ENCODE measurements at places on chromosomes 5 and 9.

GRCh38 chr5:172635038-172635437 is 6.0 kb upstream of the NEURL1B start:
- DNase-seq: no peak

DNA sequence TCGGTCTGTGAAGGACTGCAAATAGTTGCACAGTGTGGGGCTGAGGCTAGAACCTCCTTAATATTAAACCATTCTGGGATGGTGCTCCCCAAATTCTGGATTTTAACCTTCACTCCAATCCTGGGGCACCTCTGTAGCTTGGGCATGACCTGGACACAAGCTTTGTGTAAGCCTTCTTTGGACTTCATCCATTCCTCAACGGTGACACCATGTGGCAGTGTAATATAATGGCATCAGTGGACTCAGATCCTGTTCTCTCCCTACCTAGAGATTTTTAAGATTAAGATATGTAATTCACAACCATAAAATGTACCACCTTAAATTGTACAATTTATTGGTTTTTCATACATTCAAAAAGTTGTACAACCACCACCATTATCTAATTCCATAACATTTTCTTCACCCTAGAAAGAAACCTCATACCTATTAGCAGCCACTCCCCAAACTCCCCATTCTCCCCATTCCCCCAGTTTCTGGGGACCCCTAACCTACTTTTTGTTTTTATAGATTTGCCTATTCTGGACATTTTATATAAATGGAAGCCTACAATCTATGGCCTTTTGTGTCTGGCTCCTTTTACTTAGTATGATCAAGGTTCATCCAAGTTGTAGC is 4.8 kb upstream of the PLGRKT start:
- DNase-seq: no peak

- DNase-seq: no peak
Observed at GRCh38 chr5:1341863-1342262, 3.0 kb downstream of the CLPTM1L start.

GRCh38 chr5:89301321-89302025 is 418.5 kb upstream of the MEF2C start:
- DNase-seq: no peak

DNA sequence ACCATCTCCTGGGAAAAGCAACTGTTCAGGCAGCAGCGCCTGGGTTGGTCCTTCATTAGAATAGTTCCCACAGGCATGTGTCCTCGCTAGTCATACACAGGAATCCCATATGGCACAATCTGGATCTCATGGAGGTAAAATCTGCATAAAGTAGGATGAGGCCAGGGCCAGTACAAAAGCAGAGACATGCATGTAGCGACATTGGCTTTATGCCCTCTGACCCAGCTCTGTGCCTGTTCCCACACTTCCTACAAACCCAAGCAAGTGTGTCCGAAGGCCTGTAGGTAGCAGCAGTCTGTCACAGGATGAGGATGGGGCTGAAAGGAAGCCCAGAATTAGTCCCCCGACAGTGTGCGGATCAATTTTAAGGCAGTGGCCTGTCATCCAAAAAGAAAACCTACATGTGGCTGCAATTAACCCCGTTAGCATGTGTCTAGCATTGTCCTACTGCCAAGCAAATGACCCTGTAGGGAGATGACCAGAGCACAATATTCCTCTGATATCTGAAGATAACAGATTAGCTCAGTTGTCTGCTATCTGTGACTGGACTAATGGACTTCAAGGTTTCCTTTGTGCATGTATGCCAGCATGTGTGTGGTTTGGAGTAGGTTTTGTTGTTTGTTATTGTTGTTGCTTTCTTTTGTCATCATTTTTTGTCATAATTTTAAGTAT is 178.8 kb downstream of the TMEM161B start:
- DNase-seq: no peak
